ENCODE measurements at places on chromosomes 2 and 18.

- no peak for DNase-seq
These were observed 55.1 kb downstream of the RHOB start for GRCh38 chr2:20501974-20502373.

DNA sequence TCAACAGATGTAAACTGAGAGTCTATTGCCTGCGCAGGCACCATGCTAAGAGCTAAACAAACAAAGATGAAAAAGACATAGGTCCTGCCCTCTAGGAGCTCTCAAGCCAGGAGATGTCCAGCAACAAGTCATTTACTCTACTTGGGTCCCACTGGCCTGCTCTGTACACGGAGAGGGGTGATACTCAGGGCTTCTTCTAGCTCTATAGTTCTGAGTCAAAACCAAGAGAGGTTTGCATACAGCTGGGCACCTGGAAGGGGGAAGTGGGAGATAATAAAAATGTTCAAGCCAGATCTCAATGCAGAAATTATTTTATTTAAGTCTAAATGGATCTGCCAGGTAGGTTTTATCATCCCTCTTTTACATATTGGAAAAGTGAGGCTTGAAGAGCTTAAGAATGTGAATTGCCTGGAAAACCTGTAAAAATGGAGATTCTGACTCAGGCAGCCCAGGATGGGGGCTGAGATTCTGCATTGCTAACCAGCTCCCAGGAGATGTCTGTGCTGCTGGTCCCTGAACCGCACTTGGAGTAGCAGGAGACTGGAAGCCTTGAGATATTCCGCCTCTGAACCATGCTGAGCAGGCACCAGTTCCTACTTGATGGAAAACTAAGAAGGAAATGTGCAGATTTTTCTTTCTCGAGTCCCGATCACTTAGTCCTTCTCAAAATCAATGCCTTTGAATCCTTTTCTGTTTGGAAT is 201.1 kb downstream of the PRKCE start:
- no peak for DNase-seq

DNA sequence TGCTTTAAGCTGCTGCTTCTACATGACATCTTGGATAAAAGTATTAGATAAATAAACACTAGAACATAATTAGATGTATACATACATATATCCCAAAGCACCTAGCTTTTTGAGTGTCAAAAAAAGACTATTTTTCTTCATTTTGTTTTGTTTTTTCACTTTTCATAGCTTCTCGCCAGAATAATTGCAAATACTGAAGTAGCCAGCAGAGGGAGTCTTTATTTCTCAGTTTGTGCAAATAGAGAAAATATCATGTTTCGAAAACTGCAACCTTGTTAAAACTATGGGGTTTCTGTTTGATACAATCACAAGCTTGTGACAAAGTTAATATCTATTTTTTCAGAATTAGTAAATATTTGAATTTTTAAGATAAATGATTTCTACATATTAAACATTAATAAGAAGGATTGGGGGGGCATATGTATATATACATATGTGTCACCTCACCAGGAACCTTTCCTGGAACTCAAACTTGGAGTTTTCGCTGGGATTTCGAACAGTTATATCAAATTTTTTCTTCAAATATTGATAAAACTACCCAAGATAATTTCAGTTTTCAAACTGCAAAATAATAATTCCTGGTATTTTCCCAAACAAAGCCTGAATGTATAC is 61.0 kb downstream of the GRB14 start:
- no peak for DNase-seq

DNA sequence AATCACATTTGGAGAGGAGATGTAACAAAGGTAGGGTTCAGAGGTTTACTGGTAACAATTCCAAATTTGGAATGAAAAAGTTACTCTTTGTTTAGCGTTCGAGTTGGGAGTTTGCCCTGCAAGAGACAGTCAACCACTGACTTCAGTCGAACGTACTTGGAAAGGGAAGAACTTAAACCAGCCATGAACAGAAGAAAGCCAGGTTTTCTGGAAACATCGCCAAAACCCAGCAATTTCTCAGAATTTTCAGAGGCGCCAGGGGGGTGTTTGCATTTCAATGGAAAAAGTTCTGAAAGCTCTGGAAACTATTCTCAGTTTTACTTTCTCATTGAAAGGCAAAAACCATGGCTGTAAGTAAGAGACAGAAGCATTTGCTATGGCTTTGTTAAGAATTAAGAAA is 28.5 kb upstream of the AQP4 start:
- DNase-seq: no peak

DNA sequence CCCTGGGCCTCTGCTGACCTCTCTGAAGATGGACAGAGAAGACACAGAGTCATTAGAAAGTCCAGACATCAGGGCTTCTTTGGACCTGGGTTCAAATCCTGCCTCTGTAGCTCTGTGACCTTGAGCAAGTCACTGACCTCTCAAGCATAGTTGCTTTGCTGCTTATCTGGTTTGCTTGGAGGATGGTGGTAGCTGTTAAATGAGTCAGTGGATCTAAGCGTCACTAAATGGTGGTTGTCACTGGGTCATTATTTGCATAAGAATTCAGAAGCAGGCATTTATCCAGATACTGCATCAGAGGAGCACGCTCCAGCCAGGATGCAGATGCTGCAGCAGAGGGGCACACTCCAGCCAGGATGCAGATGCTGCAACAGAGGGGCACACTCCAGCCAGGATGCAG is 229.2 kb downstream of the GLI2 start:
- no peak for DNase-seq

DNA sequence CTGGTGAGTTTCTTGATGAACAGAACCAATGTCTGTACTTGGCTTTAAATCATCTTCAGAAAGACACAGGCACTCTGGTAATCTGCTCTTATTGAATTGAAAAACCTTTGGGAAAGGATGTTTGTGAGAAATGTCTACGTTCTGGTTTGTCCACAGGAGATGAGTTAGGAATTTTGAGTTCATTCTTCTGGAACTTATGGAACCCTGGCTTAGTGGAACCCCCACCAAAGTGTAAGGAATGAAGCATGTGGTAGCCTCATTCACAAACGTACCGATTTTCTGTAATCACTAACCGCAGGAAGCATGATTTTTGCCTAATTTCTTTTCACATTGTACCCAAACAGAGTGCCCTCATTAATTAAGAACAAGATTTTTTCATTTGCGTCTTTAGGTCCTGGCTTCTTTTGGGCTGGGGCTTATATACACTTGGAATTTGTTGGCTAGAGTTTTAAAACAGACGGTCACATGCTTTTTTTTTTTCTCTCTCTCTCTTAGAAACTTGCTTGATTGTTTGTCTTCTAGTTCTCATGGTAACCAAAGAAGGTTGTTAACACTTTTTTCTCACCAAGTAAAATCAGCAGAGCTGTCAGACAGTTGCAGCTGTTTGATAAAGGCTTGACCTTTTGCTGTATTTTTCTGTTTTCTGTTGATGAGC is 314.1 kb upstream of the THUMPD2 start:
- DNase-seq: no peak

DNA sequence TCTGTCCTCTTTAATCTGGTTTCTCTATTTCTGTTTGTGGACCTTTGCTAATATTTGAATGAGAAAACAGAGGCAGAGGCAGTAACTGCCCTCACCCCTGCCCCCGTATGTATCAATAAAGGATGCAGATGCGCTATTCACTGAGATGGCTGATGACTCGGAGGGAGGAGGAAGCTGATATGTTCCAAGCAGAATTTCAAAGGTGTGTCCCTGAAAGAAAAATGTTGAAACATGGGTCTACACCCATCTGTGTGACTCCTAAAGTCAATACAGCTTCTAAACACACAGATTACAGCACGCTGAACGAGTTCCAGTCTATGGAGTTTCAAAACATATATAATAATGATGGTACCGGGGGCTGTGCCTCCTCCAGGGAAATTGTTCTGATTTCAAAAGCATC is 38.8 kb downstream of the EPHA4 start:
- DNase-seq: no peak

- no peak for DNase-seq
These were observed 12.2 kb downstream of the SLC9A4 start for GRCh38 chr2:102485147-102485785.

DNA sequence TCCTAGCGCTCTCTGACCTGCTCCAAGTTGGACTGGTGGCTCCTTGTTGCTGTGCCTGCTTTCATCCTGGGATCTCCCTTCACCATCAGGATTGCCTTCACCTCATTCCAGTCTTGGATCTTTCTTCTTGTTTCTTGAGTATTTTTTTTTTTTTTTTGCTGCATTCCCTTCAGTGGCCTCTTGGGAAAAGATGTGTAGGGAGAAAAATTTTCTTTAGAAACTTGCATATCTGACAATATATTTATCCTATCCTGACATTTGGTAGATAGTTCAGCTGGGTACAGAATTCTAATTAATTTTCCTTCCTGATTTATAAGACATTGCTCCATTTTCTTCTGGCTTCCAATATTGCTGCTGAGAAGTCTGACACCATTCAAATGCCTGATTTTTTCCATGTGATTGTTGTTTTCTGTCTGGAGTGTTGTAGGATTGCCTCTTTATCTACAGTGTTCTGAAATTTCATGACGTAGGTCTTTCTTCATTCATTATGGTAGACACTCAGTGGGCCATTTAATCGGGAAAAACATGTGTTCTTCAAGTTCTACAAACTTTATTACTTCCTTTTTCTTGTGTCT is 23.0 kb upstream of the IL1A start:
- no peak for DNase-seq

DNA sequence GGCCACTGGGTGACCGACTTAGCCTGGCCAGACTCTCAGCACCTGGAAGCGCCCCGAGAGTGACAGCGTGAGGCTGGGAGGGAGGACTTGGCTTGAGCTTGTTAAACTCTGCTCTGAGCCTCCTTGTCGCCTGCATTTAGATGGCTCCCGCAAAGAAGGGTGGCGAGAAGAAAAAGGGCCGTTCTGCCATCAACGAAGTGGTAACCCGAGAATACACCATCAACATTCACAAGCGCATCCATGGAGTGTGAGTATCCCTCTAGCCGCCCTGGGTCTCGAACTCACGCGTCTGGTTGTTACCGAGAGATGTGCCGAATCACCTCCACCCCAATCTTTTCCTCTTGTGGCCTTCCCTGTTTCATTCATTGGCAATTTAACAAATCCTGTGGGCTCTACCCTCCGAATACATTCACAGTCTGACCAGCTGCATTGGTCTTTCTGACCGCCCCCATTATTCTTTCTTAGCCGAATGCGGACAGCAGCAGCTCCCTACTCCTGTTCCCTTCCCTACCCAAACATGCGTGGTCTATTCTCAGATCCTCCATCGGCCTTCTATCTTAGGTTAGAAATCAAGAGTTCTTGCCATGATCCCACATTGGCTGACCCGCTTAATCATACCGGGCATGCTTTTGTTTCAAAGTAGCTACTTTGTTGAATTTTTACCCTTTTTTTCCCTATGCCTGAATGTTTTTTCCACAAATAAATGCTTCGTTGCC is 631 bp downstream of the RPL31 start:
- no peak for DNase-seq

DNA sequence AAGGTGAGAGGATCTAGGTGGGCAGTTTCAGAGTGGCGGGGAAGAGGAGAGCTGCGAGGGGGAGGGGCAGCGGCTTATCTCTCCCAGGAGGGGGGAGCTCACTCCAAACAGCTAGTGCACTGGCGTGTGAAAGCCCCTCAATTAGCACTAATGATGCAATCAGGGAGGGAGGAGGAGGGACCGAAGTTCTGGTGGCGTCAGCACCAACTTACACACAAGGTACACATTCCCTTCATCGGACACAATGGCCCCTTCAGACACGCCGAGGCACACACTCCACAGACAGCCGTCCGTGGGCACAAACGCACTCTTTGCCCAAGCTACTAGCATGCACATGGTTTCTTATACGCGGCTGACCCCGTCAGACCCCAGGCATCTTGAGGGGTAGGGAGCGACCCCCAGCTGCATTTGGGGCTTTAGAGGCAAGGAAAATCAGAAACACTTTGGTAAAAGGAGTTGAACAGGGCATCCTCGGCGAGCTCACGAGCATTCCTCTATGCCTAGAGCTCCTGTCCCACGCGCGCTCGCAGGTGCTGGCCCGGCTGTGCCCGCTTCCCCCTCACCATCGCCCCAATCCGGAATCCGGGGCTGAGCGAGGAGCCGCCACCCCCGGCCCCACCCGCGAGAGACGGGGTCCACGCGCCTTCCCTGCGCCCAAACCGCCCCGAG is 868 bp upstream of the PKDCC start:
- DNase-seq: no peak

DNA sequence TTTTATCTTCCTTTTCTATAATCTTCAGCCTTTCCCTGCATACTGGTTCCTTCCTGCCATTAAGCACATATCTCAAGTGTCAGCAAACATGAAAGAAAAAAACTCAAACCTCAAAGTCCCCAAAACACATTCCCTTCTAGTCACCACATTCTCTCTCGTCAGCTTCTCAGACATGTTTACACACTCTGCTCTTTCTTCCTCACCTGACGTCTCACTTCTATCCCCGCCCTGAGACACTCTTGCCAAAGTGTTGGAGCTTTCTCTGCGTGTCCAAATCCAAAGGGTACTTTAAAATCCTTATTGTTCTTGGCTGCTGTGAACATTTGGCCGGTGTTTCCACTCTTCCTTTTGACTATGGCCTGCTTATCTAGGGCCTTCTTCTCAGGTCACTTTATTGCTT is 47.9 kb downstream of the SOX11 start:
- DNase-seq: no peak

- DNase-seq: no peak
These were observed 38.3 kb upstream of the EPB41L3 start for GRCh38 chr18:5582076-5582475.

- DNase-seq: no peak
These were observed 196.0 kb downstream of the ZEB2 start for GRCh38 chr2:144323946-144324345.

DNA sequence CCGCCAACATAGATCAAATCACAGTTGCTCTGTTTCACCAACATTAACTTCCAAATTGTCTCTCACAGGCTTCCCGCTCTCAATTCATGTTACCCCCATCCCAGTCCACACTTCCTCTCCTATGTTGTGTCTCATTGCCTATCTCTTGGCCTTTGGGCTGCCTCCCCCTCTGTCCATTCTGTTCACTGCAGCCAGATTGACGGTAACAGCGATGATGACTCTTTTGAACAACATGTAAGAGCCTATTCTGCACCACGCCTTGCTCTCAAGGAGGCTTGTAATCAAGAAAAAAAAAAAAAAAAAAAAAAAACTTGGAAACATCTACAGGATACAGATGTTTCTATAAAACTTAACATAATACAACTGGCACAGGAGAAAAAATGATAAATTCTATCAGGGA is 77.3 kb upstream of the RMDN2 start:
- DNase-seq: no peak

GRCh38 chr2:9693646-9694045 is 62.8 kb upstream of the YWHAQ start:
- DNase-seq: no peak

- no peak for DNase-seq
These were observed 86.8 kb upstream of the HS6ST1 start for GRCh38 chr2:128405467-128405900.

GRCh38 chr18:50606609-50607008 is 46.7 kb downstream of the MAPK4 start:
- DNase-seq: no peak

GRCh38 chr18:31679791-31680432 is 4.5 kb downstream of the B4GALT6 start:
- DNase-seq: no peak

DNA sequence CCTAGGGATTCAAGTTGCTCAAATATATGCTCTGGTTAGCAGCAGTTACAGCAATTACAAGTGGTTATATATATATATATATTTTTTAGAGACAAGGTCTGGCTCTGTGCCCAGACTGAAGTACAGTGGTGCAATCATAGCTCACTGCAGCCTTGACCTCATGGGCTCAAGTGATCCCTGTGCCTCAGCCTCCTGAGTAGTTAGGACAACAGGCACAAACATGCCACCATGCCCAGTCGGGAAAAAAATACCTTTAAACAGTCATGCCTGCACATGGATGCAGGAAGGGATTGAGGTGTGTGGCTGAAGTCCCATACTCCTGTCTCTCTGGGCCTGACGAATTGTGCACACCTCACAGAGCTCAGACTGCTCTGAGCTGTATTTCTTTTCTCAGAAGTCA is 19.6 kb upstream of the DNAH7 start:
- no peak for DNase-seq

All from C1 segment of cervical spinal cord (tissue), 14 donors.